ENCODE measurements at places on chromosomes 2 and 18.

- no peak for DNase-seq
These were observed 4.6 kb upstream of the PDK1 start for GRCh38 chr2:172551271-172551670.

DNA sequence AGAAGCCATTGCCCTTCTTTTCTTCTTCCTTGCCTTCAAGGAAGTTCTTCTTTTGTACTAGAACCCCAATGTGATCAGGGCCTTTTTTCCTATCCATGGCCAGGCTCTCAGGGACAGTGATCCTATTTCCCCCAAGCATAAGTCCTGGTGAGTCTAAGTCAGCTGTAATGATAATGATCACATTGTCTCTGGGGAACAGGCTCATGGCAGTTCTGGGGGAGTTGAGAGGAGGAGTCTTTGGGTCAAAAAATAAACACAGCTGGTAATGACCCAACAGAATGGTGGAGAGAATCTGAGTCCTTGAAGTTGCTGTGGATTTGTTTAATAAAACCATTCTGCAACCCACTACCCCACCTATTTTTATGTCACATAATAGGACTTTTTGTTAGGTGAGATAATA, 96.6 kb downstream of the SOCS6 start:
- no peak for DNase-seq

DNA sequence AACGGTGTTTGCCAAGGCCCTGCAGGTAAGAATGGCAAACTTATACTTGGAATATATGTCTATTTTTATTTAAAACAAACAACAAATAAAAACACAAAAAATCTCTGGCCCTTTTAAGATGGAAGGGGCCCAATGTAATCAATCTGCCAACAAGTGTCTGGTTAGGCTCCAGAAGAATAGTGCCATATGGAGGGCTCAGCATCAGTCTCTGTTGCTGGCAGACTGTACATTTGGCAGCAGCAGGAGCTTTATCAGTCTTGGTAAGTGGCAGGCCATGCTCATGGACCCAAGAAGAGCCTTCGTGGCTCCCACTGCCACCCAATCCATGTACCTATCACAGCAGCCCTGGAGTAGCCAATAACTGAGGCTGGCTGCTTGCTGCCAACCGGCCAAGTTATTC, 101.1 kb downstream of the GALNT3 start:
- no peak for DNase-seq

DNA sequence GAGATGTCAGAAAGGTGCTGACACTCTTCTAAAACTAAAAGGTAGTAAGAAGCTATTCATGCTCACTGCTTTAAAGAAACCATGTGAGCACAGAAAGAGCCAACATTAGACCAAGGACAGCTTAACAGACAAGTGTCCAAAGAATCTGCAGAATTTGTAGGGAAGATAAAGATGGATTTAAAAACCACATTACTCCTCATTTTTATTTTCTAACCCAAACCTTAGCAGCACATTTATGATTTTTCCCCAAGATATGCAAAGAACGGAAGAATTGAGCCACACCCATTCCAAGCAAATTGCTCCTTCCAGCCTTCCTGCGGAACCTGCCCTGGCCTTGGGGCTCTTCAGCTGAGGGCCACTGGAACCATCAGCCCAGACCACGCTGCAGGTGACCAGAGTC, 26.9 kb downstream of the MBP start:
- no peak for DNase-seq

GRCh38 chr2:9336241-9336575, 87.1 kb downstream of the ITGB1BP1 start:
- DNase-seq: no peak

DNA sequence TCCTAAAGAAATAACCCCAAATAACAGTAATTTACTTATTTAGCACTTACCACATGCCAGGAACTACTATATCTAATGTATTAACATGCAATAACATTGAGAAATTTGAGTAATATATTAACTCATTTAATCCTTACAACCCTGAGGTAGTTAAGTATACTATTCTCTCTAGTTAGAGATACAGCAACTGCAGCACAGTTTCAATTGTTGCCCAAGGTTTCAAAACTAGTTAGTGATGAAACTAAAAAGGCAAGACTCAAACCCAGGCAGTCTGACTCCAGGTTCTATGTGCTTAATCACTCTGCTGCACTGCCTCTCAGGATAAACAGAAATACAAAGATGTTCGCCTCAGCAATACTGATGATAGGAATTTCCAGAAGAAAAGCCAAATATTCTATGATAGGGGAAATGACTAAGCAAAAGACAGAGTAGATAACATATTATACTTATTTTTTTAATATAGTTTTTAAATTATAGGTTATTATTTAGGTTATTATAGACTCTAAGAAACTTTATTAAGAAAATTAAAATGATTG, 88.0 kb downstream of the SS18 start:
- DNase-seq: no peak

- no peak for DNase-seq
These were observed 9.2 kb downstream of the HTRA2 start for GRCh38 chr2:74538881-74539339.

DNA sequence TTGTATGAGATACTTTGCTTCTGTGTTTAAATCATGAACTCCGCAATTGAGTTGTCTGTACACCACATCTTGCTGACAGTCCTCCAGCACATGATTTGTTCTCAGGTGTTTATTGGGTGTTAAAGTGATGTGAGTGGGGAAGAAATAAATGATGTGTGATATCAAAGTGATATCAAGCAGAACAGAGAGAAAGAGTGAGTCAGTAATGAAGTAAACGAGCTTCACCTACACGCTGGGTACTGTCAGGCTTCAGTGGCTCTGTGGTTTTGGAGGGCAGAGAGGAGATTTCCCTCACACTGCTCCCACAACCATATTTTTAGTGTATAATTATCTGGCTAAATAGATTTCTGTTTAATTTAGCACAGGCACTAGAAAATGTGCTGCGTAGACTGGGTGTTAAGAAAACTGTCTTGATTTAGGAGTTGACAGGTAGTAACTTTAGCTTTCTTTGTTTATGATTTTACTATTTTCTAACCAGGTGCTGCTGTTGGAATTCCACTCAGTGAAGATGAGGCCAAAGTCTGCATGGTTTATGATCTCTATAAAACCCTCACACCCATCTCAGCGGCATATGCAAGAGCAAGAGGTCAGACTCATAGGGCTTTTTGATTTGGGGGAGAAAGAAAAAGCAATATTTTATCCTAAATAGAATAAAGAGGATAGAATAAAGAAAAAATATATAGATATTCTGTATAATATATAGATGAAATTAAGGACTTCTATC, 21.2 kb downstream of the ATIC start:
- no peak for DNase-seq

DNA sequence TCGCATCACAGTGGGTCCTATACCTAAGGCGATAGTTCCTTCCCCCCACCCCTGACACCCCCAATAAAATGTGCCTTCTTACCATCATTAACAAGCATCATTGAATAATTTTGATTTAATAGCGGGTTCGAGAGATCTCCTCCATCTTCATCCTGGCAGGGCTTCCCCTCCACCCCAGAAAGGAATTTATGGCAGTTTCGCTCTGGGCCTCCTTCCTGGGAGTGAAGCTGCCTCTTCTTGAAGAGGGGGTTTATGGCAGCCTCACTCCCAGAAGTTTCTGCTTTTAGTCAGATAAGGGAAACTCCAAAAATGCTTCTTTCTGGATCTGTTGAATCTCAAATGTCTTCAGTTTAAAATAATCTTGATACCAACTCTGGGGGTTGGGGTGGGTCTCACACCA, 45.7 kb downstream of the RRM2 start:
- no peak for DNase-seq

DNA sequence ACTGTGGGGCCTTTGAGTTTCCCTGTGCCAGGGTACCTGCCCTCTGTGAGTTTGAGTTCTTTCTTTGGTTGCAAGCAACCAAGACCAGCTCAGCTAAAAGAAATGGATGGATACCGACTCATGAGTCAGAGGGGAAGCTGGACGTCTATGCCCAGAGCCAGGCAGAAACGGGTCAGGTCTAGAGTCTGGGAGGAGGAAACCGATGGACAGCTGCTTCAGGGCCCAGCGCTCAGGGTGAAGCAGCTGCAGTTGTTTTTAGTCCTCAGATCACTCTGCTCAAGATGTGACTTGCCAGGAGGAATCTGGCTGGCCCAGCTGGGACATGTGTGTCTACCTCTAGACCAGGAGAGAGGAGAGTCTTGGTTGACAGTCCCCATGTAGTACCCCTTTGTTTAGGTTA, 10.1 kb upstream of the TYMS start:
- DNase-seq: no peak

DNA sequence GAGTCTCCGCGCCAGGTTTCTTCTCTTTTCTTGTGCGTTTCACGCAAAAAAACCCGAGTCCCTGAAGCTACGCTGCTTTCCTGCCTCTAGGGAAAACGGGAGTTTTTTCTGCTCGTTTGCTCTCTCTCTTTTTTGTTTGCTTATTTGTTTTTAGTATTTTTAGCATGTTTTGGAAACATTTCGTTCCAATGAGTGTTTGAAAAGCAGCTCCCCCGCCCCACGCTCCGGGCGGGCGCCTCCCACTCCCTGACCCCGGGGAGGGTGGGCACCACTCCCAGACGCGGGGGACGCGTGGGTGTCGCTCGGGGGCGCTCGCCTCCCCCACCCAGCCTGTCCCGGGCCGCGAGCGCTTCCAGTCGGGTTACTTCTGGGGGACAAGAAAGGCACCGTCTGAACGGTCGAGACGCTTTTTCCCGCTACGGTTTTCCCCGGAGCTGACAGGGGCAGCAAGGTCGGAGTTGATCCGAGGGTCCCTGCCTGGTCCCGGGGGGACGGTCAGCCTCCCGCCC, 446 bp upstream of the EFHD1 start:
- no peak for DNase-seq

DNA sequence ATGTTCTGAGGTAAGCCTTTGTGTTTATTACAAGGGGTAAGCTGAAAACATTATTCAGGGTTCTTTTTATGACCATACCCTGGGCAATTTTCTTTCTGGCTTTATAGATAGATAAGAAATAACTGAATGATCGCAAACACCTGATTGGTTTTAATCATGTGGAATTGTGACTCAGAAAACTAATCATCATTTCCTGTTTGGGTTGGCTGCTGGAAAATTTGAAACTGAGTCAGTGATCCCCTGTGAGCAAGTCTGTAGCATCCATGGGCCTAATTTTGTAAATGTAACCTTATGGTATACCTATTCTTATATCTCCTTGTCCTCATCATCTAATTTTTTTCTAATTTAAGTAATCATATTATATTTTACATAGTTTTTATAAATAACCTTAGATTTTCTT, 34.3 kb downstream of the CCDC68 start:
- no peak for DNase-seq

- peak; percentile 36 for DNase-seq
These were observed 315.5 kb upstream of the MYT1L start for GRCh38 chr2:2646433-2647051.

DNA sequence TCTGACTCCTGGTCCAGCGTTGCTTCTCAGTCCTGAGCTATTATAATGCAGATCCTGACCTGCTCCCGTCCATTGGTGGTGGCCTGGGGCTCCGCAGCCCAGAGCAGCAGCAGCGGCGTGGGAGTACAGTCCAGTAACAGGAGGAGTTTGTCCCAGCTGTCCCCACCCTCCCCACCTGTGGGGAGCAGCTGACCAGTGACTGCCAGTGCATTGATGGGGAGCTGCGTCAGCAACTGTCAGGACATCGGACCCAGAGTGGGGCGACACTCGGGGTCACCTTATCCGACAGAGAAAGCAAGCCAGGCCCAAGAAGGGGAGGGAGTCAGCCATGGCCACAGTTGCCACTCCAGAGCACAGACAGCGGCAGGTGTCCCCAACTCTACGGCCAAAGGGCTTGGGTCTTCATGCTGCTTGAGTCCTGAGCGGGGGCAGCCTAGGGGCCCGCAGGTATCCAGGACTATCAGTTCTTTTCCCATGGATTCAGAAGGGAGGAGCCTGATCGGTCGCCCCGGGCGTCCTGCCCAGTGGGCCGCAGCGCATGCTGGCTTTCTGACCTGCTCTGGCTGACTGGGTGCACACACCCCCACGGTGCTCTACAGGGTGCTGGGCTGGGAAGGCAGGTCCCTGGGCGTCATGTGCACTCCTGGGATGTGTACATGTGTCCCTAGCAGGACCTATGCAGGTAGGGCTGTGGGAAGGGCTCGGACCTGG, 29.7 kb downstream of the DNMT3A start:
- no peak for DNase-seq

GRCh38 chr2:240637116-240637900, 12.0 kb downstream of the GPR35 start:
- no peak for DNase-seq

DNA sequence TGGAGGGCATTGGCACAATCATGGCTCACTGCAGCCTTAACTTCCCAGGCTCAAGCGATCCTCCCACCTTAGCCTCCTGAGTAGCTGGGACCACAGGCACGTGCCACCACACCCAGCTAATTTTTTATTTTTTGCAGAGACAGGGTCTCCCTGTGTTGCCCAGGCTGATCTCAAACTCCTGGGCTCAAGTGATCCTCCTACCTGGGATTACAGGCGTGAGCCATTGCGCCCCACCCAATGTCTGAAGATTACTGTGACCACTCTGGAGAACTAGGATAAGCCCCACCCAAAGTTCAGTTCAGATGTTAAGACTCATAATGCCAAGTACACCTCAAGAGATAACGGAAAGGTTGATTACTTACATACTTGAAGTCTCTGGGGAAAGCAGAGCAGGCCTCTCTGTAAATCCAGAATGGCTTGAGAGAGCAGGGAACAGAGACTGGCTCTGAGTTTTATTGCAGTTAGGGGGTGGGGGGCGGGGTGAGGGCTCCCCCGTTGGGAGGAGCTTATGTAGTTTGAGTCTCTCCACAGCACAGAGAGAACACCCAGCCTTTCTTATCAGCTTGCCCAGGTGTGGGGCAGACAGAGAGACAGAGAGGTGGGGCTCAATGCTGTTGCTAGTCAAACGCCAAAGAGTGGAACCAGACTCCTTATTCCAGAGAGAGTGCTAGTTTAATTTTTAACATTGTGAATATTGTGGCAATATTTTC, 26.5 kb upstream of the ERICH2 start:
- no peak for DNase-seq

- DNase-seq: no peak
These were observed 12.8 kb downstream of the CNNM3 start for GRCh38 chr2:96828874-96829273.

- no peak for DNase-seq
These were observed 9.9 kb upstream of the IL1A start for GRCh38 chr2:112794131-112794733.

DNA sequence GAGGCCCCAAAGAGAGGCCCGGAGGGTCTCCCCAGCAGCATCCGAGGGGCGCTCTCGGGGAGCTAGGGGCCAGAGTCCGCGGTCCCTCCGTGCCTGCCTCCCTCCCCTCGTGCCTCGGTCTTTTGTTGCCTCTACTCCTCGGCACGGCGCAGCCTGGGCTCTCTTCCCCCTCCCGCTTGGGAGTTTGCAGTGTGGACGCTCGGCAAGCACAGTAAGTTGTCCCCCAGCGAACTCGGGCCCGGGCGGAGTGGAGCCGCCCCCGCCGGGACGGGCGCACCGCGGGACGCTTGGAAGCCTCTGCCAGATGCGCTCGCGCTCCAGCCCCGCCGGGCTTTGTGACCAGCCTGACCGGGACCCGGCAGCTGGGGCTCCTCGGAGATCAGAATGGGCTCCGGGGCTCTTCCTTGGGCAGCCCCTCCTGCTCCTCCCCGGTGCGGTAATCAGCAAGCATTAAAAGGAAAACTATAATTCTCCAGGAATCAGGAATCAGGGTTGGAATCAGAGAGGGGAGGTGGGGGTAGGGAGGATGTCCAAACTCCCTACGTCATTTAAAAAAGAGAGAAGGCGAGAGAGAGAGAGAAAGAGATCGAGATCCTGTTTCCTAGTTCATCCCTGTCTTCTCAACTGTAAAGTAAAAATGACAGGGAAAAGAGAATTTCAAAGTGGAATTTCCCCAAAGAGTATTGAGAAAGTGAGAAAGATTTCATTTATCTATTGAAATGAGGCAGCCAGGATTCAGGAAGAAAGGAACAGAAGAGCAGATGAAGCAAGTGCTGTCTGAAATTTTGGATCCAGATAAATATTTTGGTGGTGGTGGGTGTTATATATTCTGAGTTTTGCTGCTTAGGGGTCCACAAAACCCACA, 786 bp upstream of the TMEM200C start:
- DNase-seq: no peak
